Thoracic aorta (tissue), 2 donors: ENCODE measurements at places on chromosomes 5 and 9.

DNA sequence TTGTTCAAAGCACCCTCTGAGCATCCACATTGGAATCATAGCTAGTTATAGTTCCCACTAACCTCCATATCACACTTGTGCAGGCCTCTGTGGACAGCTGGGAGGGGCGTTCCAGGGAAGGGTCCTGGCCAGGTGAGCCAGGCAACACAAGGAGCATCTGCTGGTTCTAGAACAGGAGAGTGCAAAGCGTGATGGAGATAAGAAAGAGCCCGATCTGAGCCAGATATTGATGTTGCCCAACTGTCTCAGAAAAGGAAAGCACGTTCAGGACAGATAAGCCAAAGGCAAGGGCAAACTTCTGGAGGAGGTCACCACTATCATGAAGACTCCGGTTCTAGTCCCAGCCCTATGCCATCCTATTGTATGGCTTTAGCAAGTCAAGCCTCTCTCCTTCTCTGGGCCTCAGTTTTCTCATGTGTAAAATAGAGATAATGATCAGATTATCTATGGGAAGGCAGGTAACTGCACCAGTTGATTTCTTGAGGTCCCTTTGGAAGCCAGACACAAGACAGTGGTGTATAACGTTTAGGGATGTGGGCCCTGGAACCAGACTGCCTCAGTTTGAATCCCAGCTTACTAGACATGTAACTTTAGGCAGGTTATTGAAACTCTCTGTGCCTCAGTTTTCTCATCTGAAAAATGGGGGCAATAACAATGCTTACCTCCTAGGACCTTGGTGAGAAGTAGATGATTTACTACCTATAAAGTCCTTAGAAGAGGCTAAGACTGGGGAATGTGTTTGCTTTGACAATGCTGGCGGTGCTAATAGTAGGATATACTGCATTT, 19.8 kb downstream of the GABBR2 start:
- no peak for DNase-seq

DNA sequence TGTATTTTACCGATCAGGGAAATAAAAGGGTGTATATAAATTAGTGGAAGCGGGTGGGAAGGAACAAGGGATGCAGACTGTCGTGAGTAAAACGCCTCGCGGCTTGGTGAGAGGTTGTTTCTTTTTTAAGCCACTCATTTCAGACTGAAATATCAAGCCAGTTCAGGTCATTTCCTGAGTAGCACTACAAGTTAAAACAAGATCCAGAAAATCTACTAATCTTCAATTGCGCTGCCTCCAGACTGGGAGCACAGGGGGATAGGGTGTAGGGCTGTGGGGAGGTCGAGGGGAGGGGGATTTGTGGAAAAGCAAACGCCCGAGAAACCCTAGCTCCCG, 140.8 kb downstream of the TSSK1B start:
- no peak for DNase-seq

DNA sequence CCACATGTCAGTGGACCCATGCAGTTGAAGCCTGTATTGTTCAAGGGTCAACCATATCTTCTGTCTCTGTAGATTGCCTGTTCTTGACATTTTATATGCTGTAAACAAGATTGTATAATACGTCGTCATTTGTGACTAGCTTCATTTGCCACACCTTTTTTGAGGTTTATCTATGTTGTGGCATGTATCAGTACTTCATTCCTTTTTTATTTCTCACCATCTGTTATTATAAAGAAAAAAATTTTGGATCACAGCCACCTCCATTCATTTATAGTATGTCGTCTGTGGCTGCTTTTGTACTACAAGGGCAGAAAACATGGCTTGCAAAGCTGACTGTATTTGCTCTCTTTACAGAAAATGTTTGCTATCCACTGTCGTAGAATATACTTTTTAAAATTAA, 72.4 kb downstream of the TEK start:
- DNase-seq = no peak

DNA sequence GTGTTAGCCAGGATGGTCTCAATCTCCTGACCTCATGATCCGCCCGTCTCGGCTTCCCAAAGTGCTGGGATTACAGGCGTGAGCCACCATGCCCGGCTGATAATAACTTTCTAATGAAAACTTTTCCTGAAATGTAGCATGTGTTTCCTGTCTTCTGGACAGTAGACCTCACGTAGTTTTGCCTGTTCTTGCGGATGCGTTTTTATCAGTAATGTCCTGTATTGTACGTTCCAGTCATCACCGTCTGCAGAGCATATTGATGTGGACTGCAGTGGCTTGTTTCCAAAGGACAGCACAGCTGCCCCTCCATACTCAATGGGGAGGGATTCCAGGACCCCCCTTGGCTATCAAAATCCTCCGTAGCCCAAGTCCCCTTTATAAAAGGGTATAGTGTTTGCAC, 12.8 kb downstream of the EXOC3 start:
- DNase-seq = no peak

DNA sequence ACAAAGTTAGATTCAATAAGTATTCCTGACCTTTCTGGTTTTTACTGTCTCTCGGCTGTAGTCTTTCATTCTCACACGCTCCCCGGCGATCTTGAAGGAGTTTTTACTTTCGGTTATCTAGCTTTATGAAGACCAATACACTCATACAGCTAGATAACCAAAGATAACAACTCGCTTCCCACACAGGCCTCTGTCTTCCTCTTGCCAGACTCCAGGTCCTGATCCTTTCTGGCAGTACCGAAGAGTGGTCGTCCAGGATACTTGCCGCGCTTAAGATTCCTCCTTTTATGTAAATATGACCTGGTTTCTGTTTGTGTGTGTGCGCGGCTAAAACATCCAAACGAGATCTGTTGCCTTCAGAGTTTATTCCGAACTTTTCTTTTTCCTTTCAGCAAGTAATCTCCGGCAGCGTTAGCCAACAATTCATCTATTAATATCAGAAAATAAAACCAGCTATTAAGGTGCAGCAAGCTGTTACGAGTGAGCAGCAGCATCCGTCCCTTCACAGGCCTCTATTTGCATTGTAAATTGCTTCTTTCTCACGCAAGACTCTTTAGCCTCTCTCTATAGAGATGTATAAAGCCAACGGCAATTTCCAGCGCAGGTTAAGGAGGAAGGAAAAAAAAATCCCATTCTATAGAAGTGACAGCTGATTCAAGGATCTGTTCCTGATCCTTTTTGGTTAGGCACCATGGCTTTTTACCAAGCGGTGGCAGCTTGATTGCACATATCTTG, 216.1 kb downstream of the MEF2C start:
- DNase-seq = no peak

DNA sequence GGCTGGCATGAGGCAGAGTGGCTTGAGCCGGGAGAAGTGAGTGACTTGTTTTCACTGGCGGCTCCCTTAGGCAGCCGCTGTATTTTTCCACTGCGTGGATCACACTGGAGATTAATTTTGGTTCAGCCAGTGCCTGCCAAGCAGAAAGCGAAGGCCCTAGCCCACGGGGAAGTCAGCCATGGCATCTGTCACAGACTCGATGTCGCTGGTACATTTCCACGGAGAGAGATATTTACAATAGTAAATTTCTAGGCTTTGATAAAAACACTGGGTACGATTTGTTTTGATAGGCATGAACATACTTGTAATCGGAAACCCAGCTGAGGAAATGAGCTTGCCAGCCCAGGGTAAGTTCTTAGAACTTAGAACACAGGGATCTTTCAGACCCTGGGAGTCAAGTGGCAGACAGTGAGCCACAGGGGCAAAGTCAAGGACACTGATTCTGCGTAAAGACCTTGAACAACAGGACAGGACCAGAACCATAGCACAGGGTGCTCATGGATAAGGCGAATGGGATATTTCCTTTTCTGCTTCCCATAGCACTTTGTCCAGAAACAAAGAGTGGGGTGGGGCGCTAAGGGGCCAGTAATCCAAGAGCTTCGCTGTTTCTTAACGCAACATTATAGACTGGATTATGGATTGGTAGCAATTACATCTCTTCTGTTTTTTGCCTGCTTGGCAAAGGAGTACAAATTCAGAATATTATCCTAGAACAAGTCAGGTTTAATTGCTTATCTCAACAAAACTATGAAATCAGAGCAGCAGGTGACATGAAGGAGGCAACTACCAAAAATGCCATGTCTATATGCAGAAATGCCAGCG, 4.5 kb downstream of the DUSP1 start:
- peak; percentile 87 for DNase-seq

DNA sequence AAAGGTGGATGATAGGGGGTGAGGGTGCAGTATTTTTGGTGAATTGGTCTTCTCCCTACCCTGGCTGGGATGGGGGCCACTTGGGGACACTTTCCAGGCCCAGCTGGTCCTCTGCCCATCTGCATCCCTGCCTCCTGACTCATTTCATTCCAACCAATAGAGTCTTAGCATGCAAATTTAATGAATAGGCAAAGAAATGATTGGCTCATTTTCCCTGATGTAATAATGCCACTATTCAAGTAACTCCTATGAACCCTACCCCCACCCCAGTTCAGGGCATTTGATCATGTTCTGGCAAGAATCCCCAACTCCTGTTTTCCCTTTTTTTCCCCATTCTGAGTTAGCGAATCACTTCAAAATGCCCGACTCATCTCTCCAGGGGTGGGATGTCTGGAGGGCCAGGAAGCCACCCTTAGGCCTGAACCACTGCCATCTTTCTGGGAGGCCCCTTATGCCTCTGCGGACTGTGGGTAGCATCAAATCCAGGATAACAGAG, 56.7 kb downstream of the PCDH1 start:
- DNase-seq = no peak

GRCh38 chr5:134577022-134577795, 51.7 kb downstream of the JADE2 start:
- DNase-seq = no peak

- no peak for DNase-seq
These were observed 69.6 kb downstream of the NR2F1-AS1 start for GRCh38 chr5:93511445-93511844.

DNA sequence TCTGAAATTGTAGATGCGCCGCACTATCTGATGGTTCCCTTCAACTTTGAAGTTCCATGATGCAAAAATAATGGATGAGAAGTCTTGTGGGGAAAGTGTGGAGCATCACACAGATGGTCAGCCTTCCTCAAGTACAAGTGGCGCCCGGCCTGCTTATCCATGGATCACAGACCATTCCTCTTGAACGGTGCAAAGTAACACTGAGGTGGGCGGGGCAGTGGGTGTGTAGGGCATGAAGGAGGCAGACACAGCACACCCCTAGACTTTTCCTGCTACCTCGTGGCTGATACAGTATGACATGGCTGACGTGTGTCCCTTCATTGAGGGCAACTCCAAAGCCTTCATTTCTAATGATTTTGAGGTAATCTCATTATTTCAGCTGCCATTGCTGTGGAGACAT, 2.5 kb upstream of the GNG10 start:
- DNase-seq = no peak

DNA sequence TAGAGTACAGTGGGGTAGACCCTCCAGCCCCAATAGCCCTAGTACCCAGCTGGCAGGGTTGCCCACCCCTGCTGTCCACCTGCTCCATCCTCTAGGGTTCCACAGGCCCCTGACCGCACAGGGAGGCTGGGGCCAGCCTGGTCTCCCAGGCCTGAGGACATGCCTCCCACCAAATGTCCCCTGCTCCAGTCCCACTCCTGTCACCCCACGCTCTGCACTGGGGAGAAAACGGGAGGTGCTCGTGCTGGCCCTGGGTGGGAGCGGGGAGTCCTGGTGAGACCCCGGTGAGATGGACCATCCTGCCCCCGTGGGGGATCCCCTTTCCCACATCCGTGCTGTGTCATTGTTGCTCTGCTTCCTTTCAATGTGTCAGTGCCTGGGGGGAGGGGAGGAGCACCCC, 12.1 kb downstream of the CPLX2 start:
- no peak for DNase-seq

DNA sequence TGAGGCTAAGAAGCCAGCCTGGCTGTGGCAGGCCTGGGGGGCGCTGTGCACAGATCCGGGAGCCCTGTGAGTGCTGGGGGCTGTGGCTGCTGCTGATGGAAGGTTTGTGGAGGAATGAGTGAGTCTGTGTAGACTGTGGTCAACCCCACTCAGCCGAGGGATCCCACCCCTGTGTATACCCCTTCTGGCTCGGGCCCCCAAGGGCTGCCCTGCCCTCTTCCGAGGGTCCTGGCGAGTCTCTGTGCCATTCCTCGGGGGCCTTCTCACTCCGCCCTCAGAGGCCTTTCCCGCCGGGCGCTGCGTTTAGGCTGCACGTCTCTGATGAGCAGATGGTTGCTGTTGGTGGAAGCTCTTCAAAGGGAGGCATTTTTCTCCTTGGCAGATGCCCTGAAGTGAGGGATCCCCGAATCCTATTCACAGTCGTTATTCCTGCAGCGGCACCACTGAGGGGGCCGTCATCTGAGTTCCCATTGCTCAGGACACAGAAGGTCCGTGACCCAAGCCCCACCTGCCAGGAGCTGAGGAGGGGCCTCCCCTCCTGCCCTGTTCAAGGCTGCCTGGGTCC, 94.1 kb downstream of the RXRA start:
- DNase-seq = no peak

DNA sequence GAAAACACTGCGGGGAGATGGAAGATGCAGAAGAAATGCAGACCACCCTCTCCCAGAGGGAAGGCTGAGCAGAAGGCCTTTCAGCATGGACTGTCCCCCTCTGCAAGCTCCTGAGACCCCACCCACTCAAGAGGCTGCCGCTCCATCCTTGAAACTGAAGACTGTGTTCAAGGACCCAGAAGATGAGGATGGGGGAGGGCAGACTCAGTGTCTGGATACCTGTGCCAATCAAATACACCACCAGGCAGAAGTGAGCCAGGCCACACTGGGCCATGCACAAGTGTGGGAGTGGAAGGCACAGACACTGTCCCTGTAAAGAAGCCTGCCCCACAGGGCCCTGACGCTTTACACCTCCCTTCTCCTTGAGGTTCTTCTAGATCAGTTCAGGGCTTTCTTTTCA, 40.0 kb upstream of the IPPK start:
- DNase-seq = no peak

DNA sequence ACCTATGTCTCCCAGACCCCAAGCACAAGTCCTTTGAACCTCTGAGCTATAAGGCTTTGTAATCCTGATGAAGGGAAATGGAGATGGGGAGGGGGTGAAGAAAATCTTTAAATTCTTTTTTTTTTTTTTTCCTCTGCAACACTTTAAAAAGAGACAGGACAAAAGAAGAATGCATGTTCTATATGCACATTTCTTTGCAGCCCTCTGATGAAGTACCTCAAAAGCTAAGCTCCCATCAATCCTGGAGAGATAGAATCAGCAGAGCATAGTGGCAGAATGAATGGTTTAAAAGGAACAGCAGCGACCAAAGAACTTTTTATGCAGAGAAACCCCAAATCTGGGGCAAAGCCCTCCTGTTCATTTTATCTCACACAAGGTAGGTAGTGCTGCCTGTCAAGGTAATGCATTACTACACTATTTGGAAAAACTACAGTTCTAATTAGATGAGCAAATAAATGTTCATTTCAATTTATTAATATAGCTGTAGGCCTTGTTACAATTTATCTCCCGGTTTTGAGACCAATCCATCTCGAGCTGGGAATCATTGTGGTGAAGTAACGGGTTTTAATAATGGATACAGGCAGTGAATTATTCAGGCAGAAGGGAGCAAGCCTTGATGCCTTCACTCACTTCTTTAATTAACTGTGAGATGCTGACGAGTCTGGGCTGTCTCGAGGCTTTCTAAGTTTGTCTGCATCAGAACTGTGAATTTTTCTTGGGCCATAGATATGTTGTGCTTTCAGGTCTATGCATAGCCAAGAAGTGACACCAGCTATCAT, 173.5 kb upstream of the ZNF608 start:
- DNase-seq = no peak

- DNase-seq = no peak
These were observed 29.5 kb upstream of the SMU1 start for GRCh38 chr9:33105959-33106358.
